ENCODE measurements at places on chromosomes 7 and 10. TPM values are rescaled to one million over a fixed set of nuclear protein-coding genes. Genes with fewer than 3 reads are reported as not detected.

- DNase-seq = no peak
Measured at GRCh38 chr7:39645482-39646407, 22.4 kb downstream of the RALA start.

GRCh38 chr7:25068502-25069213, 56.4 kb downstream of the CYCS start:
- no peak for DNase-seq

GIMAP7 gene
- 12.7 TPM for polyA plus RNA-seq

TAF6 gene
- polyA plus RNA-seq = 69.2 TPM

PNLIPRP3 gene
- polyA plus RNA-seq = not detected

GRCh38 chr10:77357611-77358310, 279.8 kb downstream of the KCNMA1 start:
- no peak for DNase-seq

- DNase-seq = peak; percentile 59
Measured at GRCh38 chr7:153070141-153070540, 310.6 kb downstream of the ACTR3B start.

- no peak for DNase-seq
Measured at GRCh38 chr10:1658658-1659057, 78.7 kb downstream of the ADARB2 start.

OR2A2 gene
- polyA plus RNA-seq = not detected

CTAGE4 gene
- polyA plus RNA-seq = 10.5 TPM

Data from renal pelvis (tissue), 12 donors.